H1 (cell line): ENCODE measurements at places on chromosomes 5 and 9. TPM values are rescaled to one million over a fixed set of nuclear protein-coding genes. Genes with fewer than 3 reads are reported as not detected.

DNA sequence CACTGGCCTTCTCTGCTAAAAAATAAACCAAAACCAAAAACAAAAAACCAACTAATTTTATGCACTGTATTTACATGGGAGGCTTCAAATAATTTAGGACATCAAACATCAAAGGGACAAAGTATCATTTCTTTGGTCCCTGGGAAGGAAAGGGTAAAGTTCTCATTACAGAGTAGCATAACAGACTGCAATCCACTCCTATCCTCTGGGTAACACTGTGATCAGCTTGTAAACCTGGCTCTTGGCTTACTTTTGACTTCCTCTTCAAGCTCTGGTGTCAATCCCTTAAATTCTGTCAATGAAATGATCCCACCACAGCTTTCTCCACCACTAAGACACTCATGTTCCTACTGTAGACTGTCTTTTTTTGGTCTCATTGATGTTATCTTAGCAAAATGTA, 69.8 kb upstream of the VCAN start:
- H3K36me3 ChIP-seq = no peaks in the 10 kb centered on the region
- no peak for DNase-seq
- no peak overlapping the region for H3K4me3 ChIP-seq
- no peaks in the 10 kb centered on the region for H3K27me3 ChIP-seq
- H3K27ac ChIP-seq = no peak overlapping the region
- peaks cover 3% of the 10 kb centered on the region; the same call in 1 of the 2 replicates for H3K4me1 ChIP-seq

DNA sequence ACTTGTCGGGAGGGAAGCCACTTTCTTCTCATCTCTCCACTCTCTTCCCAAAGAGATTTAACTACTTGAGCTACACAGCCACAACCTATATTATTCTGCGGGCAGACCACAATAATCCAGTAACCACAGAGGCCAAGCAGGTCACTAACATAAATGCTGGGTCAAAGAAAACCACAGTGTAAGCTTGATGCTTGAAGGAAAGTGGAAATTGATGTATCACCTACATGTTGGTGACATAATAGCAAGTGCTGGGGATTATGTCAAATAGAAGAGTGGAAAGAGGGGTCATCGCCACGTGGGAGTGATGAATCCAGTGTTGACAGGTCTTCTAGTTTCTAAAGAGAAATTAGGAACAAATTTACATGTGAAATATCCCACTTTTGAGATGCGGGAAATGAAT, 40.9 kb downstream of the RFK start:
- H3K4me3 ChIP-seq = no peak overlapping the region
- H3K27ac ChIP-seq = no peak overlapping the region
- no peaks in the 10 kb centered on the region for H3K27me3 ChIP-seq
- no peak for DNase-seq
- no peaks in the 10 kb centered on the region for H3K4me1 ChIP-seq
- H3K36me3 ChIP-seq = no peaks in the 10 kb centered on the region

- peaks cover 47% of the 10 kb centered on the region; the same call in 1 of the 2 replicates for H3K36me3 ChIP-seq
- no peaks in the 10 kb centered on the region for H3K27me3 ChIP-seq
- H3K4me3 ChIP-seq = no peak overlapping the region
- no peak overlapping the region for H3K27ac ChIP-seq
Observed at GRCh38 chr9:27564670-27565069, 8.6 kb downstream of the C9orf72 start.

- no peak for DNase-seq
- H3K36me3 ChIP-seq = peaks cover 6% of the 10 kb centered on the region; the same call in 1 of the 2 replicates
- H3K27ac ChIP-seq = no peak overlapping the region
- peak overlapping the region; percentile 4; the same call in 1 of the 2 replicates for H3K4me3 ChIP-seq
- H3K27me3 ChIP-seq = peaks cover 13% of the 10 kb centered on the region
- peaks cover 5% of the 10 kb centered on the region for H3K4me1 ChIP-seq
Observed at GRCh38 chr5:138467711-138468132, 2.4 kb downstream of the EGR1 start.

DNA sequence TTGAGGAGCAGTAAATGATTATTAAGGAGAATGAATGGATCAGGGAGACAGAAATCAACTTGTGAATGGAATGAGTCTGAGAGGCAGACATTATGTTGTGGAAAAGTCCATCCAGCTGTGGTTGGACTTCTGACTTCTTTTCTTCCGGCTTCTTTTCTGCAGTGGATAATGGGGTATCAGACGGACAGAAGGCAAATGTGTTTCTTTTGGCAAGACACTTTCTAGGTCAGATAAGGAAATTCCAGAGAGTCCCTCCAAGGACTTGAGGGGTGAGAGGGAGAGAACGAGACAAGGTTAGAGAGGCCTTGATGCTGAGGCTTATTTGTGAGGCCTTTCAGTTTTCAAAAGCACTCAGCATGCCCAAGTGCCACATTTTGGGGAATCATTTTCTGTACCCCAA, 17.1 kb upstream of the GRHPR start:
- H3K27ac ChIP-seq = no peak overlapping the region
- H3K4me3 ChIP-seq = no peak overlapping the region
- H3K36me3 ChIP-seq = no peaks in the 10 kb centered on the region
- H3K27me3 ChIP-seq = no peaks in the 10 kb centered on the region

DNA sequence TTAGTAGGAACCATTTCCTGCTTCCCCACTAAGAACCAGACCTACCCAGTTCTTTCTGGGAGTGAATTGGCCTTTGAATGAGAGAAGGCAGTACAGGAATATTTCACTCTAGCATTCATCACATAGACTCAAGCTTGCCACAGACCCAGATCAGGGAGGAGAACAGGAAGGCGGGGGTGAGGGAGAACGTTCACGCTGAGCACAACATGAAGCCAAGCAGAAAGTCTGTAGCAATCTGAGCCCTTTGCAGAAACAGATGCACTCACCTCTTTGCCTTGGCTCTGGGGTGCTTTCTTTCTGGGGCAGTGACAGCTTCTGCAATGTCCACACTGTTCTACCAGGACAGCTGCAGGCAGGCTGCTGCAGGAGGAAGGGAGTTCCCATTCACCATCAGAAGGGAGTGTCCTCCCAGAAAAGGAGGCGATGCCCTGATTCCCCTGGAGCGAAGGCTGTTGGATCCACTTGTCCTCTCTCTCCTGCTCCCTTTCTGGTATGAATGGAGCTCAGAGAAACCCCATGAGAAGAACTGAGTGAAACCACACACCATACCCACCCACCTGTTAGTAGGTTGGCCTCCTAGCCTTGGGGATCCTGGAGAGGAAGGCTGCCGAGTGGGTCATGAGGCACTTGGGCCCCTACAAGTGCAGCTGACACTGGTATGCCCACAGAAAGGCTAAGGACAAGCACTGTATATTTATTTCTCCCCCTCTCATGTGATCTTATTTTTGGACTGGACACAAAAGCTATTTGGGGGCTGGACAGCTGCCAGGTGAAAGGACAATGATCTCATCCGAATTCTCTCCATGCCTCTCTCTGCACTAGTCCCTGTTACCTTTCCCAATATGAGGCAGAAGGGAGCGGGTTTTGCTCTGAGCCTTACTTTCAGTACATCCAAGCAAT, 11.7 kb upstream of the FGF1 start:
- no peaks in the 10 kb centered on the region for H3K36me3 ChIP-seq
- H3K27me3 ChIP-seq = no peaks in the 10 kb centered on the region
- peaks cover 6% of the 10 kb centered on the region for H3K4me1 ChIP-seq

DNA sequence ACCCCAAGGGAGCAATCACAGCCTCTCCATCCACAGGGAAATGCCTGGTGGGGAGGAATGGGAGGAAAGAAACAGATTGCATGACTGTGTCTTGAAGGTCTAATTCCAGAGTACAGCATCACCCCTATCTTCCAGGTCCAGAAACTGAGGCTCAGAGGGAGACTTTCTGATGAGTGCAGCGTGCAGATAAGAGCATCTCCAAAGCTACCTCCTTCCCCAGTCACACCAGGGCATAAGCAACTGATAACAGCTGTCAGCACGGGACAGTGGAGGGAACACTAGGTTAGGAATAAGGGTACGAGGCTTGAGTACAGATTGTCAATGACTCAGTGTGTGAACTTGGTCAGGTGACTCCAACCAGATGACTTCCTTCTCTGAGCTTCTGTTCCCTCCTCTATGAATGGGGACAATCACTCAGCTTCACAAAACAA, 126.9 kb downstream of the KCNIP1 start:
- no peak overlapping the region for H3K4me3 ChIP-seq
- peaks cover 18% of the 10 kb centered on the region for H3K4me1 ChIP-seq
- H3K27me3 ChIP-seq = no peaks in the 10 kb centered on the region; the same call in 1 of the 2 replicates
- DNase-seq = no peak
- H3K27ac ChIP-seq = no peak overlapping the region
- H3K36me3 ChIP-seq = no peaks in the 10 kb centered on the region

DNA sequence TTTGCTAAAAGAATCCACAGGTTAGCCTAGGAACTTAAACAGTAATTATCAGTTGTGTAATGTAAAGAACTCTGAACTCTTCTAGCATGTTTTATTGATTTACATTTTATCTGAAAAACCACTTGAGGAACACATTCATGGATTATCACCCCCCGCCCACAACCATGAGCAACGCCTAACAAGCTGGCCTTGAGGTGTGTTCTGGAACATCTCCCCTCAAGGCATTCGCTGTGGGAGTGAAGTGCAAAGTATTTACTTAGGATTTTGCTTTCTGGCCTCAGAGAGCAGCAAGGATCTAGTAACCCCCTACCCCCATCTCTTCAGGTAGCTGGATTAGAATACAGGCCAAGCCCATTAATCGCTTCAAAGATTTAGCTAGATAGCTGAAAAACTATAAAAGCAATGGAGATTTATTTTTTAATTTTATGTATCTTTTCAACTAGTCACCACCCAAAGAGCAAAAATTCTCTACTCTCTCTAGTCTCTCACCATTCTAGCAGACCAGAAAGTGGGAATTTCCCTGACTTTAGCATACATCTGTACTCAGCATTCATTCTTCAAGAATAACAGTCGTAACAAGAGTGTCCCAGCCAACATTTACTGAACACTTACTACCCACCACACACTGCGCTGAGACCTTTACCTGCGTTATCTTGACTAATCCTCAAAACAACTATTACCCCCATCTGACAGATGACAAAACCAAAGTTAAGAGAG, 37.2 kb downstream of the DDX31 start:
- no peaks in the 10 kb centered on the region for H3K27me3 ChIP-seq
- no peaks in the 10 kb centered on the region for H3K4me1 ChIP-seq
- no peak overlapping the region for H3K4me3 ChIP-seq
- H3K27ac ChIP-seq = no peak overlapping the region

DNA sequence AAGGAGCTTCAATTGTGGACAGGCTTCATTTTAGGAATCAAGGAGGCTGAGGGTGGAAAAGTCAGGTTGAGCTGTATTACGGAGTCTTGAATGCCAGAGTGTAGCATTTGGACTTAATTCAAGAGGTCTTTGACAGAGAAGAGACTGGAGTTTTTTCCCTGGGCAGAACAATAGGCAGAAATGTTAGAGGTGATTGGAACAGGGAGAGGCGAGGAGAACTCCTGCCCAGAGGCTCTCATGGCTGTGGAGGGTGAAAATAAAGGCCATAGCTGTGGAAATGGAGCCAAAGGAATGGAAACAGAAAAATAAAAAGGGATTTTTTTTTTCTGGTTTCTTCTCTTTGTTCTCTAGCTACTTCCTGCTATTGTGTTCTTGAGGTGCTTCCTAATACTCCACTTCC, 3.7 kb upstream of the IFNB1 start:
- no peak for DNase-seq
- H3K27ac ChIP-seq = no peak overlapping the region
- no peak overlapping the region for H3K4me3 ChIP-seq
- H3K36me3 ChIP-seq = no peaks in the 10 kb centered on the region

DNA sequence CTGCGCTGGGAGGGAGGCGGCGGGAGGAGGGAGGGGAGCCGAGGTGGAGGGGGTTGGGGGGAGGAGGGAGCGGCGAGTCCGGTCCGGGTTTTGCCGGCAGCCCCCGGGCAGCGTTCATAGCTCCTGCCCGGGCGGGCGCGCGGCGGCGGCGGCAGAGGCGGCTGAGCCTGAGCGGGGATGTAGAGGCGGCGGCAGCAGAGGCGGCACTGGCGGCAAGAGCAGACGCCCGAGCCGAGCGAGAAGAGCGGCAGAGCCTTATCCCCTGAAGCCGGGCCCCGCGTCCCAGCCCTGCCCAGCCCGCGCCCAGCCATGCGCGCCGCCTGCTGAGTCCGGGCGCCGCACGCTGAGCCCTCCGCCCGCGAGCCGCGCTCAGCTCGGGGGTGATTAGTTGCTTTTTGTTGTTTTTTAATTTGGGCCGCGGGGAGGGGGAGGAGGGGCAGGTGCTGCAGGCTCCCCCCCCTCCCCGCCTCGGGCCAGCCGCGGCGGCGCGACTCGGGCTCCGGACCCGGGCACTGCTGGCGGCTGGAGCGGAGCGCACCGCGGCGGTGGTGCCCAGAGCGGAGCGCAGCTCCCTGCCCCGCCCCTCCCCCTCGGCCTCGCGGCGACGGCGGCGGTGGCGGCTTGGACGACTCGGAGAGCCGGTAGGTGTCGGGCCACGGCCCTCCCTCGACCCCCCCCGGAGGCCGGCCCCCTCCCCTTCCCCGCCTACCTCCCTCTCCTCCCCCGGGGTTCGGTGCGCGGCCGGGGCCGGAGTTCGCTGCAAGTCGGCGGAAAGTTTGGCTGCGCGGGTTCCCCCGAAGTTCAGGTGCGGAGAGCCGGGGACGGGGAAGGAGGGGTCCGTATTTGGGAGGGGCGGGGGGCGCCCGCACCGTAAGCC, at the start of gene CXXC5:
TSS of gene CXXC5 (plus strand) at position 145 of the 877 bp plus-strand sequence. CDS start 32,175 bp downstream, outside the sequence.
- peak within 1 kb of the TSS; percentile 41; the same call in 1 of the 2 replicates for H3K27ac ChIP-seq
- H3K27me3 ChIP-seq = peaks cover 3% of the 10 kb centered on the region
- H3K4me1 ChIP-seq = peaks cover 39% of the 10 kb centered on the region
- H3K36me3 ChIP-seq = no peaks in the 10 kb centered on the region

- no peaks in the 10 kb centered on the region; the same call in 1 of the 2 replicates for H3K27me3 ChIP-seq
- H3K27ac ChIP-seq = no peak overlapping the region
- H3K36me3 ChIP-seq = no peaks in the 10 kb centered on the region
- H3K4me3 ChIP-seq = no peak overlapping the region
Observed at GRCh38 chr5:113142186-113142585, 165.6 kb downstream of the DCP2 start.

DNA sequence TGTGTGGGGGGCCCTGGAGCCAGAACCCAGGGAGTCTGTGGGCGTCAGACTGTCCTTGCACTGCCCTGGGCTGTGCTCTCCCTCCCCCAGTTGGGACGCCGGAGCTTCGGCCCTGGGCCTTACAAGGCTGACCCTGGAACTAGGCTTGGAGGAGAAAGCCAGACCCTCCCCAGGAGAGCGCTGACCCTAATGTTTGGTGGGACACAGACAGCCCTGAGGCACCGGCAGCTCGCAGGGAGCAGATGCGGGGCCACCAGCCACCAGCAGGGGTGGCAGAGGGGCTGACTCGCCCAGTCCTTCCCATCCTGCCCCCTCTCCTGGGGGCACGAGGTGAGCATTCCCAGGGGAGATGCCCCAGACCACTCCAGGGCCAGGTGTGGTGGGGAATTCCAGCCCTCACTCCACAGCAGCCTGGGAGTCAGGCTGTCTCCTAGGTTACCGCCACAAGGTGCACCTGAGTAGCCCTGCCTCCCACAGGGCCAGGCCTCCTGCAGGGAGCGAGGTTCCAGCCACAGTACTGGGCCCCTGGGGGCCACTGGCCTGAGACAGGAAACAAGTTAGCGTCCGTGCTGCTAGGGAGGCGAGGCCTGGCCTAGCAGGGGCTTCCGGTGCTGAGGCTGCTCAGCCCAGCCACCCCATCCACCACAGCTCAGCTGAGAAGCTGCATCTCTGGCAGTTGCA, 134.6 kb downstream of the OLFM1 start:
- H3K4me3 ChIP-seq = no peak overlapping the region
- no peak for DNase-seq
- no peaks in the 10 kb centered on the region for H3K36me3 ChIP-seq
- 0 out of 2 replicates have a peak overlapping the region, but pooled peaks have one; percentile 27 for H3K27ac ChIP-seq

GRCh38 chr9:31700252-31701045, 684.0 kb upstream of the ACO1 start:
- no peaks in the 10 kb centered on the region for H3K27me3 ChIP-seq
- DNase-seq = no peak
- H3K4me1 ChIP-seq = no peaks in the 10 kb centered on the region
- H3K27ac ChIP-seq = no peak overlapping the region

The ARHGAP26 gene
- total RNA-seq = 20.6 and 24.8 TPM in 2 replicates

The SHC3 gene
- 7.1 and 8.4 TPM in 2 replicates for total RNA-seq

The NUDT2 gene
- 16.7 and 18.1 TPM in 2 replicates for total RNA-seq

The WDR38 gene
- not detected in 2 replicates for total RNA-seq

The AMBP gene
- 3.0 and 3.1 TPM in 2 replicates for total RNA-seq

The GRXCR2 gene
- total RNA-seq = not detected in 2 replicates

The GABBR2 gene
- 1.2 and 1.5 TPM in 2 replicates for total RNA-seq

The CDKN2B-AS1 gene
- not detected in 2 replicates for total RNA-seq

The RETREG1 gene
- total RNA-seq = 1.9 TPM in 2 replicates
